ENCODE measurements at places on chromosomes 16 and 17.

- DNase-seq, result peak; percentile 33
Observed at GRCh38 chr17:38674014-38674748, 576 bp downstream of the EPOP start.

DNA sequence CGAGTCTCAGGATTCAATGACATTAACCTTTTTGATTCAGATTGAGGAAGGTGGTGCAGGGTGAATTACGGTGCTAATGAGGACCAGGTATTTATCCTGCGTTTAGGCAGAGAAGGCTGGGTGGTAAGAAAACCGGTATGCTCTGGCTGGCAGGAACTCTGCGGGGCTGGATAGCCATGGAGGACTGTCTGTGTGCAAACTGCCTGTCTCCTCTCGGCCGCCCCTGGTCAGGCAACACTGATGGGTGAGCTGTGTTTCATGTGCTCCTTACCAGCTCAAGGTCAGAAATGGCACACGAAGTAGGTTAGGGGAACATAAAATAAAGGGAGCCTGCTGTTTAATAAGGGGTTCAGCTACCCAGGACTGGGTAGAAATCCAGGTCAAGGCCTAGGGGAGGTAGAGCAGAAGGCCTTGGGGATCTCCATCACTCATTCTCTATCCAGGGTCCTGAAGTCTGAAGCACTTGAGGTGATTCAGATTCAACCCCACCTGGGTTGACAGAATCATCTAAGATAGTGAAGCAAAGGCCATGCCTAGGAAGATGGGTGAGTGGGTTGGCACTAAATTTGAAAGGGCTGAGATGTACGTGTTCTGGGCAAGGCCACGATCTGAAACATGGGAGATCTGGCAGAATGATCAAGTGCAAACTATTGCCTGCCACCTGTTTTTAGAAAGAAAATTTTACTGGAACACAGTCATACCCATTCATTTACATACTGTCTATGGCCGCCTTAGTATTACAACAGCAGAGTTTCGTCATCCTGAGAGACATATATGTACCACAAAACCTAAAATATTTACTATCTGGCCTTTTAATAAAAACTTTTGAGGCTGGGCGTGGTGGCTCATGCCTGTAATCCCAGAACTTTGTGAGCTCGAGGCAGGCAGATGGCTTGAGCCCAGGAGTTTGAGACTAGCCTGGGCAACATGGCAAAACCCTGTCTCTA lies 292.5 kb downstream of the XYLT1 start:
- DNase-seq, result no peak

DNA sequence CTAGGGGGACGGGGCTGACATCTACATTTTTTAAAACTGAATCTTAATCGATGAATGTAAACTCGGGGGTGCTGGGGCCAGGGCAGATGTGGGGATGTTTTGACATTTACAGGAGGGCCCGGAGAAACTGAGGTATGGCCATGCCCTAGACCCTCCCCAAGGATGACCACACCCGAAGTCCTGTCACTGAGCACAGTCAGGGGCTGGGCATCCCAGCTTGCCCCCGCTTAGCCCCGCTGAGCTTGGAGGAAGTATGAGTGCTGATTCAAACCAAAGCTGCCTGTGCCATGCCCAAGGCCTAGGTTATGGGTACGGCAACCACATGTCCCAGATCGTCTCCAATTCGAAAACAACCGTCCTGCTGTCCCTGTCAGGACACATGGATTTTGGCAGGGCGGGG lies 21.4 kb downstream of the ADAM11 start:
- DNase-seq, result no peak

- DNase-seq, result no peak
Observed at GRCh38 chr16:81551821-81552304, 107.3 kb downstream of the CMIP start.

- DNase-seq, result no peak
Observed at GRCh38 chr16:48291303-48291702, 44.0 kb upstream of the ABCC11 start.

Measured in body of pancreas (tissue), 4 donors.